Activated T-cell treated with anti-CD3 and anti-CD28 coated beads for 4 hours (primary cell): ENCODE measurements at places on chromosomes 3 and 15.
A peak's percentile ranks its signal among the peaks of the same experiment; 100 is the strongest.

- DNase-seq = no peak
Measured at GRCh38 chr15:34855413-34855812, 60.1 kb upstream of the ACTC1 start.

DNA sequence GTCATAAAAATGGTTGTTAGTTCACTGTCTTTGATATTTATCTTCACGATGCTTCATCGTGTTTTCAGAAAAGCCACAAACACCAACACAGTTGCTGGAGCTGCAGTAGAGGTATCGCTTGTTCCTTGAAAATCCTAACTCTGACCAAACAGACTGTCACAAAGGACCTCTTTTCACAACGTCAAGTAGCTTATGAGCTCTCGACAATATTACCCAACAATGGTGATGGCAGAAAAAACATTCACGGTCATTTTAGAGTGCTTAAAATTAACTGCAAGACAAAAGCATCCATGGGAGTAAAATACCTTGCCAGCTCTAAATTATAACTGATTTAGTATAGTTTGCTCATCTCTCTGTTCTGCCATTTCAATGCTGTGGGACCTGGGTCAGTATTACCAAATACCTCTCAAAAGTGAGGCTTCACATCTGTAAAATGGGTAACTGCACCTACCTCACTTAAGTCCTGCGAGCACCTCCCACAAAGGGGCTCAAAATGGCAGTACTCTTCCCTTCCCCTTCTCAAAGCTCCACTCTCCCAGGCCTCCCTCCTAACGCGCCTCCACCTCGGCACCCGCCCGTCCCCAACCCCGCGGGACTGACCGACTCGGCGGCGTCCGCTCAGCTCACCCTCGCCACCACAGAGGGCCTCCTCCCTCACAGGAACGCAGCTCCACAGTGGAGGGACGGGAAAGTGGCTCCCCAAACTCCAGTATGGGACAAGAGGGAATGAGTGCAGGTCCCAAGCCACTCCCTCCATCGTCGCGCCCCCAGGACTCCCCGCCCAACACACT is 546 bp downstream of the TRIM59 start:
- DNase-seq = no peak

DNA sequence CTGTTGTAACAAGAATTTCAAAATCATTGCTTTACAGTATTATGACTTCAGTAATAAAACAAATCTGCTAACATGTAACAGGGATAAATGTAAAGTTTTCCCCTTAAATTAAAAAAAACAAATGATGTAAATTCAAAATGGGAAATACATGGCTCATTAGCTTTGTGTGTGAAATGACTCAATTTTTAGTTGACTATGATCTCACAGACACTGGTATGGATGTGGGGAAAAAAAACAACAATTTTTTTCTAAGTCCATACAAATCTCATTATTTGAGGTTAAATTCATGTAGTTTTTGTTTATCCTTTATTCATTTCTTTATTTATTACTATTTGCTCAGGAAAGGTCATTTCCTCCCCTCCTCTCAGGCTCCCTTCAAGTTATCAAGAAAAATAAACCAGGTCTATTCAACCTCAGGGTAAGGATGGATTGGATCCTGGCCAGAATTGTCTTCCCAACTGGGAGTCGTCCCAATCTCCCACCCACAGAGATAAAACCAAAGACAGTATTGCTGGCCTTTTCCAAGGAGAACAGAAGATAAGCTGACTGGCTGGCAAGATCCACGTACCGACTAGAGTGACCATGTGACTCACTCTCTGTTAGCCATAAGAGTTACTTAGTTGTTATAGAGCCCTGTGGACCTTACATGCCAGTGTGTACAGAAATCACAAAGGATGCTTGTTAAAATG is 373.3 kb downstream of the GAP43 start:
- DNase-seq = no peak

DNA sequence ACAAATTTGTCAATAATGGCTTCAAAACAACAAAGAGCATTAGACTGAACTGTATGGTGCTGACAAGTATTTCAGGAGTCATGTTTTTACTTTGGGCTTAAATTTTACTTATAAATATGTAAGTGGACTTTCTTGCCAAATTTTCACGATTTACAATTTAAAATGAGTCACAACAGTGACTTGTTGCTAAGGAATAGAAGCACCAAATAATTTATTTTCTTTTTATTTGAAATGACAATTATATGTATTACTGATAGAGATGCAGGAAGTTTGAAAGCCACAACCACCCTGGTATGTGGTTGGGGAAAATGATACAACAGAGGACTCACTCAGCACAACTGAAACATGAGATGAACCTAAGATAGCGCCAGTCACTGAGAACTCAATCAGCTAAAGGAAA is 90.3 kb downstream of the FMN1 start:
- DNase-seq = no peak

- DNase-seq = no peak
Measured at GRCh38 chr3:3013317-3014052, 96.7 kb downstream of the IL5RA start.

- DNase-seq = no peak
Measured at GRCh38 chr15:64596701-64597476, 136.5 kb downstream of the ZNF609 start.

DNA sequence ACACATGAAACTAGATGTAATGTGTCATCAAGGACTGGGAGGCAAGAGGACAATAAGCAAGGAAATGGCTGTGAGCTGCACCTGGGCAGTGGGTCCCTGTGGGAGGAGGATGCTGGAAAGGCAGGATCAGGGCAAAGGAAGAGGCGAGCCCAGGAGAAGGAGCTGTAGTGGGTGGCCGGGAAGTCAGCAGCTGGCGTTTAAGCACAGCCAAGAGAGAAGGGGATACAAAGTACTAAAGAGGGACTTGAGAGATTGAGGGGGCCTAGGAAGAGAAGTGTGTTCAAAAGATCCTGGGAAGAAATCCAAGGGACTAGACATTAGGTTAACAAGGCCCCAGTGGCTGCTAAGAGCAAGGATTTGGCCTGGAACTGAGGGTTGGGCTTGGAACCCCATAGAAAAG is 188.5 kb upstream of the SLC24A5 start:
- no peak for DNase-seq

DNA sequence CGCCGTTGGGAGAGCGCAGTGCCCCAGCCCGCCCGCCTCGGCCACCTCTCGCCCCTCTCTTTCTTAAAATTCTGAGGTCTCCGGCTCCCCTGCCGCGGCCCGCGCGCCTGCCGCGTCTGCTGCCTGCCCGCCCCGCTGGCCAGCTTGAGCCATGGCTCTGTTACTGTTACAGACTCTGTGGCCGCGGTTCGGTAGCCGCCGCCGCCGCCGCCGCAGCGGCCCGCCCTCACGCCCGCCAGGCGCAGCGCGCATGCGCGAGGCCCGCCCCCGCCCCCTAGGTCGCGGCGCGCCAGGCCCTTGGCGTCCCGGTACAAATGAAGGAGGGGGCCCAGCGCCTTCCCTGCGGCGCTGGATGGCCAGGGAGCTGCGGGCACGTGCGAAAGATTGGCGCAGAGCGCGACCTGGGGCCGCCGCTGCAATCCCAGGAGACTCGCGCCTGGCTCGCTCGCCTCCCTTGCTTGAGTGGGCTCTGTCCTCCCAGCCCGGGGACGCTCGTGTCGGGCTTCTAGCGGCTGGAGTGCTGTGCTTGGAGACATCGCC is at the start of gene ONECUT1:
TSS of gene ONECUT1 (minus strand) at position 168 of the 540 bp plus-strand sequence. CDS start 452 bp downstream, outside the sequence.
- DNase-seq = peak; percentile 24

DNA sequence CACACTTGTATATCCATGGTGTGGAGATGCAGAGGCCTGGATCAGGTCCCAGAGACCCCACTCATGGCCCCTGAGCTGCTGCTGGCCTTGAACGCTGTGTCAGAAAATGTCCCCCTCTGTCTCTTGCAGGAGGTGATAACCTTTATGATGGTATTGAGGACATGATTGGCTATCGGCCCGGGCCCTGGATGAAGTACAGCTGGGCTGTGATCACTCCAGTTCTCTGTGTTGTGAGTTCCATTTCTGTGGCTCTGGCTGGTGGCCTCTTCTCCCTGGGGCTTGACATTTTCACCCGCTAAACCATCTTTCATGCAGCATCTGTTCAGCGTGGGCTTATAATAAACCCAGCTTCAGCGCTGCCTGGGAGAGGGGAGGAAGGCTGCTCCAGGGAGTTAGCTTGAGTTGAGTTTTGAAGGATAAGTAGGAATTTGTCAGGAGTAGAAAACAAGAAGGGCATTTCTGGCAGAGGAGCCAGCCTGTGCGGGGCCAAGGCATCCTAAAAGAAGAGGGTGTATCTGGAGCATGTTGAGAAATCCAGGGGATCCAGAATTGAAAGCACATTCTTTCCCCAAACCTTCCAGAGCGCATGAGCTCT is 61.1 kb downstream of the GRIP2 start:
- no peak for DNase-seq

GRCh38 chr3:127489357-127489756 is 101.2 kb downstream of the TPRA1 start:
- no peak for DNase-seq

DNA sequence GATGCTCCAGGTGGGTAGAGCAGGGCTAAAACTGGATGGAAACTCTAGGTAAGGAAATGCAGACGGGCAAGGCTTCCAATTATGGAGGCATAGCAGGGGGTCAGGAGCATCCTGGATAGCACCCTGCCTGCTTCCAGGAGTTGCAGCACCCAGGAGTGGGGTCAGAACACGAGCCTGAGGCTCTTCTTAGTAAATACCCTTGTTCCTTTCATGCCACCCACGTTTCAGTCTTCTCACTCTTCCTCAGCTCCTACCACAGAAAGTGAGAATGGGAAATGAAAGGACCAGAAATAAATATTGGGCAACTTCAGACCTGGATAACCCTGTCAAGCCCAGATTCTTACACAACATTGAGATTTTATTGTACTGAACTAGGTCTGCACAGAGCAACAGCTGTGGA is 16.4 kb downstream of the CCR1 start:
- no peak for DNase-seq

DNA sequence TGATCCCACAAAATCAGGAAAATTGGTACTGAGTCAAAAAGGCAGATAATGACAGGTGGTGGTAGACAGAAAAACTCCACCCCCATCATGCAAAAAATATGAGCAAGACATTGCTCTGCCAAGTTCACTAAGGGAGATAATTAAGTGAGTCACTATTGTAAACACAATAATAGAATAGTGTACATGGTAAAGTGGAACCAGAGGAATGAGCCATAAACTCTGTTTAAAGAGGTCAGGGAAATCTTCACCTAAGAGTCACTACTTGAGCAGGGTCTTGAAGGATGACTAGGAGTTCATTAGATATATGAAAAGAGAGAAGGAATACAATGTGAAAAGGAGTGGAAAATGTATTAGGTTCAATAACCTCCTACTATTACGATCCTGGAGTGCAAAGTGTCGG is 213.4 kb upstream of the PEX5L start:
- DNase-seq = no peak
